NCI-H446 treated with DMSO at 0.1 percent for 48 hours (cell line): ENCODE measurements at places on chromosomes 1 and 21.
A peak's percentile ranks its signal among the peaks of the same experiment; 100 is the strongest.

DNA sequence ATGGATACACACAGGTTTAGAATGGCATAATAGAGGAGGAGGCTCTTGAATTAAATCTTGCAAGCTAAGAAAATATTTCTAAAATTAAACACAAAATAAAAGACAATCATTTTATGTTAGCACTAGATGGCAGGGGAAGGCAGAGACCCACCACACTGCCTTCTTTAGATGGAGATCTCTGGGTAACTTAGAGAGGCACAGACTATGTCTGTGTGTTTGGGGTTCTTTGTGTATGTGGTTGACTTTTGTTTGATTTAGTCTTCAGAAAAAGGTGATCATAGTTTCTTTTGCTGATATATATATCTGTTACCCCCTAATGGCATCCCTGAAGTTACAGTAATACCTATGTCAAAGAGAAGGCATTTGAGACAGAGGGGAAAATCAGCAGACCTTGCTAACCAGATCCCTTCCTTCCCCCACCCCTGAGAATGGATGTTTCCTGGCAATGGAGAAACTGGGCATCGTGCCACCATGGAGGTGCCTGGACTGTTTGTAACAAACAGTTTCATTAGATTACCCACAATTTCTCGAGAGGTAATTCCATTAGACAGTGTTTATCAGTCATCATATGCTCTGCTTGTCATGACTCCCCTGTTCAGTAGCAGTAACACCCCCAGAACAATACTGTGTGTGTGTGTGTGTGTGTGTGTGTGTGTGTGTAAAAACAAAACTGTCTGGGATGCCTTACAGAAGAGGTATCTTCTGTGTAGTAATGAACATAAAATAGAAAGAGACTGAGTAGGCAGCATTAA lies 228.3 kb upstream of the DEPDC1 start:
- DNase-seq = peak; percentile 59

DNA sequence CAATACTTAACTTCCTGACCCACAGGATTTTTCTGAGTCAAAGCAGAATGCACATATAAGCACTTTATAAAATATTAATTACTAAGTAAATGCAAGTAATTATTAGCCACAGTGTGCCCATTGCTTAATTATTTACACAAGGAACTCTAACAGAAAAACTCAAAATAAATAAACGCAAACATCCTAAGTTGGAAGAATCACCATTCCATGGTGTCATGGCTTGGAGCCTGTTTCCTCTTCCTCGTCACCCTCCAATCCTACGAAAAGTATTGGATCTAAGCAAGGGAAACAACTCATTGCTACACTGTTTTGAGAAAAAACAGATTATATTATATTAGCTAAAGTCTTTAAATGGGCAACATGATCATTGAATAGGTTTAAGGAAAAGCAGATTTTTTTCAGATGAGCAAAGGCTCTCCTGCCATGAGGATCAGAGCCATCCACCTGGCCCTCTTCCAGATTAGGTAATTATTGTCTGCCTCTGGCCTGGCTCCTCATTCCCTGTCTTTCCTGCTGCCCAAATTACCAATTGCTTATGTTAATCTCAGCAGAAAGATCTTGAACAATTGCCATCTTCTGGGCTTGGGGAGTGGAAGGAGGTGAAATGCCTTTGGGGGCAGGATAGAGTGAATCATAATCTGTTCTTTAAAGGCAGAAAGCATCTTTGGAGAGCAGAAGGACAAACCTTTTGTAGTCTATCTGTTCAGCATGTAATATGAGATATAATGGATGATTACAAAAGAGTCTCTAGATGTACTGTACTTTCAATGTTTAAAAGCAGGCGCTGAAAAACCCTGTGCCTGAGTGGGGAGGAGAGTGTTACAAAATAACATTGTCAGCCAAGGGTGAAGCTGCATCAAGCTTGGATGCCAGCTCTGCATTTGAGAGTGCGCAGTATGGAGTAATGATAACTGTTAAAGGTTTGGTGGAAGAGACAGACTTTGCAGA lies 121.2 kb downstream of the DUSP10 start:
- DNase-seq = peak; percentile 91

- no peak for DNase-seq
These were observed 51.3 kb upstream of the GFI1 start for GRCh38 chr1:92538048-92538412.

DNA sequence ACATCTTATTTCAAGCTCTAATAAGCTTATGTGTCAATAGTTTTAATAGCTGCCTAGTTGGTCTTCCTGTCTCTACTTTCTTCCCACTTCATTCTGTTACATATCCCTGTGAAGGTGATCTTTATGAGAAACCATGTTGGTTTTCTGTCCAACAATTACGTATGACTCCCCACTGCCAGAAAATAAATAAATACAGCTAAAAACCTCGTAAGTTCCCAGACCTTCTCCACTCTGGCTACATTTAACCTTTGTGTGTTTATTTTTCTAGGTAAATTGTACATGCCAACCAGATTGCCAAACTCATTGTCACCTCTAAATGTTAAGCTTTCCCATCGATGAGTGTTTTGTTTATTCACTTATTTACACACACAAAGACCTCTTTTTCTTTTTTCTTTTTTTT lies 147.2 kb downstream of the CRB1 start:
- DNase-seq = no peak

DNA sequence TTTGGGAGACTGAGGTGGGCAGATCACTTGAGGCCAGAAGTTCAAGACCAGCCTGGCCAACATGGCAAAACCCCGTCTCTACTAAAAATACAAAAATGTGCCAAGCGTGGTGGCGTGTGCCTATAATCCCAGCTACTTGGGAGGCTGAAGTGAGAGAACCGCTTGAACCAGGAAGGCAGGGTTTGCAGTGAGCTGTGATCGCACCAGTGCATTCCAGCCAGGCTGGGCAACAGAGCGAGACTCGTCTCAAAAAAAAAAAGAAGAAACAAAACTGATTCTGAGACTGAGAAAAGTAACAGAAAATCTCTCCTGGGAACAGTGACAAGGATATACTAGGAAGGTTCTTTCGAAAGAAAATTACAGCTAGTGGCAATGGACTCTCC lies 20.9 kb downstream of the USP48 start:
- DNase-seq = no peak

DNA sequence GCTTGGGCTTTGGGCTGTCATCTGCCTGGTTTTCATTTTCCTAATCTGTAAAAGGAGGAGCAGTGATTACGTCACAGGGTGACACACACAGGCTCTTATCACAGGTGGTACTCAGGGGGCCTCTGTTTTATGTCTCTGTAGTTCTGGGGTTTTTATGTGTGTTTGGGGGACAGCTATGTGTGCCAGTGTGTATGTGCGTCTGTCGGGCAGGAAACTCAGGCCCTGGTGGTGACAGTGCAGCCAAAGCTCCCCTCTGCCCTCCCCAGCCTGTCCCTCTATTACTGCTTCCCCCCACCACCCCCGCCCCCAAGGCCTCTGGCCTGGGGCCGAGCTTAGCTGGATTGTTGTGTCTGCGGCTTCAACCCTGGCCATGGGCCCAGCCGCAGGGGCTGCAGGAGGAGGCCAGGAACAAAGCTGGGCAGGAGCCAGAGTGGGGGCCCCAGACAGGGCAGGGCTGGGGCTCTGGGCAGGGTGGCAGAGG lies 13.3 kb downstream of the MFAP2 start:
- DNase-seq = peak; percentile 29

DNA sequence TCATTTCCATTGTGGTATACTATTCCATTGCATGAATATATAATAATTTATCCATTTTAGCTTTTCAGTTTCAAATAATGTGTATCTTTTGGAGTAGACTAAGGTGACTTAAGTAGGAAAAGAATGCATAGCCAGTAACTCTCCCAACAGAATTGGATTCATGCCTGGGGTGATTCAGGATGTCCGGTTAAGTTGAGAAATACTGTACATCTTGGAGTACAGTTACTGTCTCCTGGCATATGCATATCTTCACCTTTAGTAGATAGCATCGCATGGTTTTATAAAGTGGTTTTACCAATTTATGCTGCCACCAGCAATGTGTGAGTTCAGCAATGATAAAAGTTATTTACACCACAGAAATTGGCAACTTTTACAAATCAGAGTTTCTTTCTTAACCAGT lies 18.6 kb upstream of the SLC6A9 start:
- DNase-seq = no peak

- DNase-seq = no peak
These were observed 36.5 kb downstream of the ZBTB17 start for GRCh38 chr1:15939181-15940109.

- no peak for DNase-seq
These were observed 540 bp downstream of the ARHGEF2 start for GRCh38 chr1:155977690-155978324.

GRCh38 chr1:8053878-8054567 lies 27.9 kb upstream of the ERRFI1 start:
- DNase-seq = no peak

GRCh38 chr1:166174108-166174507 lies 7.3 kb upstream of the FAM78B start:
- no peak for DNase-seq

- DNase-seq = no peak
These were observed 12.1 kb downstream of the TTC34 start for GRCh38 chr1:2789164-2789985.
